ENCODE measurements at places on chromosomes 3 and 15.

DNA sequence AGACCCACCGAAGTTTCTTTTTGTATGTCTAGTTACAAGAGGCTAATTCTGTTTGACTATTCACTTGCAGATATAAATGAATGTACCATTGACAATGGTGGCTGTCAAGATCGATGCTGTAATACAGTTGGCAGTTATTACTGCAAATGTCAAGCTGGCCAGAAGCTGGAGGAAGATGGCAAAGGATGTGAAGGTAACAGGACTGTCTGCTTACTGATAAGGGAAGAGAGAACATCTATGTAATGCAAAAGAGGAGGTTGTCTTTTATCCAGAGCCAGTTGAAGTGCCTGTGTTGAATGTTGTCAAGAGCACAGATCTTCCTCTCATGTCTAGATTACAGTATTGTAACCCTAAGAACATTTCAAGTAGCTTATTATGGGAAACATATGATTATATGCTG is 549.5 kb upstream of the GOLIM4 start:
- no peak for DNase-seq

- DNase-seq = no peak
Observed at GRCh38 chr3:12752809-12753208, 6.2 kb downstream of the TMEM40 start.

DNA sequence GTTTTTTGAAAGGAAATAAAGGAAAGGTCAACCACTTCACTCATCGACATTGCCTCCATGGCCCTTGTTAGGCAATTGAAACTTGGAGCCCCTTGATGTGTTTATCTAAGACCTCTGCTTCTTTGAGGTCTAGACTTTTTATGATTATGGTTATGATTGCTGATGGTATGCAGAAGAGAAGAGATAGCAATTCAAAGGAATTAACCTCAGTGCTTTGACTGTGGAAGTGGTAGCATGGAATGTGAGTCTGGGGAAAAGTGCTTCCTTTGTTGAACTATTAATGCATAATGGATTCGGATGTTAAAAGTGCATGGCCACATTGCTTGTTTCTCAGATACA is 46.1 kb downstream of the FNDC3B start:
- DNase-seq = no peak

DNA sequence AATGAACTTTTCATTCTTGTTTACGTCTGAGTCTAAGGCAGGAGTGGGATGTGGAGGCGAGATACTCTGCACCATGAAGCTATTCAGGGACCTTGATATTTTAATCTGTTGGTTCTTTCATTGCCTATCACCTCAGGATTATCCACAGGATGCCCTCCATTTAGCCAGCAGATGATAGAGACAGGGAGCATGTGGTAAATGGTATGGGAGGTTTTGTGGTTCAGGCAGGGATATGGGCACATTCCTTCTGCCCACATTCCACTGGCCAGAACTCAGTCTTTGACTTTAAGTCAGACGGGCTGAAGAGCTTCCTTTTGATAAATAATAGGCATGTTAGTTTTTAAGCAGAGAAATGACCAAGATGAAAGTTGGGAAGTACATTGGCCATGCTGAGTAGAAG is 548.0 kb upstream of the CCDC54 start:
- DNase-seq = no peak

DNA sequence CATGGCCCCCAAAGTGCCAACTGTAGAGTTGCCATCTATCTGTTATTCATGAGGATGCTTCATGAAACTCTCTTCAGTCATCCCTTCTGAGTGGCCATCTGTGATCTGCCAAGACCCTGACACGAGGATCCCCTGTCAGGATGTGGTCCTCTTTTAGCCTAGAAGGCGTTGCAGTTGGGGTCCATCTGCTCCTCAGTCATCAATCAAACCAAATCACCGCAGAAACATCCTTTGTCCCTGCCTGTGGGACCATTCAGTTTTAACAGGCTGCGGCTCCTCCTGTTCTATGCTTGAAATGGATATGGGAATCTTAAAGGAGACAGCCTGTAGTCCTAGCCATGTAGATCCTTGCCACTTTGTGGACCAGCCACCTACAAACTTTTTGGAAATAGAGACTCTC is 5.9 kb upstream of the RPS27L start:
- no peak for DNase-seq

DNA sequence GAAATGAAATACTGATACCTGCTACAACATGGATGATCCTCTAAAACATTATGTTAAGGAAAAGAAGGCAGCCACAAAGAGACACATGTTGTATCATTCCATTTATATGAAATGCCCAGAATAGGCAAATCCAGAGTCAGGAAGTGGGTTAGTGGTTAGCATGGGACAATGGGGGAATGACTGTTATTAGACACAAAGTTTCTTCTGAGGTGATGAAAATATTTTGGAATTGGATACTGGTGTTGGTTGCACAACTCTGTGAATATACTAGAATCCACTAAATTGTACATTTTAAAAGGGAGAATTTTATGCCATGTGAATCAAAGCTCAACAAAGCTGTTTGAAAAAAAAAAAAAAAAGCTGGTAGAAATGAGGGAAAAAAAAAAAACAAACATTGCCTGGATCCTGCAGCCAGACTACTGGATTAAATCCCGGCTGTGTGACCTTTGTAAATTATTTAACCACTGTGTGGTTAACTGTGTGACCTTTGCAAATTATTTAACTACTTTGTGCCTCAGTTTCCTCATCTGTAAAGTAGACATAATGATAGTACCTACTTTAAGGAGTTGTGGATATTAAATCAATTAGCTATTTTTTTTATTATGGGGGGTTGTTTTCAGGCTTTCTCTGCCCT is 75.6 kb upstream of the PRICKLE2 start:
- DNase-seq = no peak
